Mucosa of gallbladder (tissue), 1 donor: ENCODE measurements at places on chromosomes 2 and 18. TPM values are rescaled to one million over a fixed set of nuclear protein-coding genes. Genes with fewer than 3 reads are reported as not detected.
A peak's percentile ranks its signal among the peaks of the same experiment; 100 is the strongest.

- DNase-seq: no peak
Measured at GRCh38 chr2:237701859-237702390, 74.5 kb downstream of the LRRFIP1 start.

- no peak for DNase-seq
Measured at GRCh38 chr2:151287513-151288250, 1.8 kb downstream of the NMI start.

GRCh38 chr2:144270951-144271350 is 249.0 kb downstream of the ZEB2 start:
- no peak for DNase-seq

DNA sequence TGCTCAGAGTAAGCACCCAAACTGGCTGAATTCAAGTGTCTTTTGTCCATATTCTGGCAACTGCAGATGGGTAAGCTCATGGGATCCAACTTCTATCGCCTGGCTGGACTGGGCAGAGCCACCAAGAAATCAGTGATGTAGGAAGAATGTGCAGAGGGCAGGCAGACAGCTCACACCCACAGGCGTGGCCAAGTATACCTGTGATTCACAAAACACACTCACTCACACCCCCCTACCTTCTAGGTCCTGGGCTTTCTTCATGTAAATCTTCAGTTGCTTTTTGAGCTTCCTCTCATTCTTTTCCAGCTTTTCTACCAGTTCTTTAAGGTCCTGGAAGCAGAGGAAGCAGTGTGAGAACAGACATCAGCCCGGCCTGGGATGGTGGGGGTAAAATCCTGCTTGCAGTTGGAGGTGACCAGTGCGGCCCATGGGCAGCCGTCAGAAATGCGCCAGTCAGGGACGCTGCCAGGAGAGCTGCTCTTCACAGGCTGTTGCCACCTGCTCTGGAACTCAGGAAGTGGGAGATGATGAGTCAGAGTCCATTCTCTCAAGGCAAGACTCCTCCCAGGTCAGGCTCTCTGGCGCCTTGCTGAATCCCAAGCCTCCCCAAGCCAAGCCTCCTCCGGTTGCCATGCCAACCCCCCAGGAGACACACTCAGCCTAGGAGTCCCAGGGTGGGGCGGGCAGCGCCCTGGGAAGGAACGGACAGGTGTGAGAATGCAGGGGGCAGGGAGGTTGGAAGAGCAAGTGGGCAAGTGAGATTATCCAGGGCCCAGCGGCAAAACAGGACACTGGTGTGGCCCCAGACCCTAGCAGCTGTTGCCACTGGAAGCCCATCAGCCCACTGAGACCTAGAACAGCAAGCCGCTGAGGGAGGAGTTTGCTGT is 36.2 kb upstream of the ACAA2 start:
- peak; percentile 92 for DNase-seq

GRCh38 chr2:198143156-198143555 is 338.8 kb downstream of the PLCL1 start:
- DNase-seq: no peak

DNA sequence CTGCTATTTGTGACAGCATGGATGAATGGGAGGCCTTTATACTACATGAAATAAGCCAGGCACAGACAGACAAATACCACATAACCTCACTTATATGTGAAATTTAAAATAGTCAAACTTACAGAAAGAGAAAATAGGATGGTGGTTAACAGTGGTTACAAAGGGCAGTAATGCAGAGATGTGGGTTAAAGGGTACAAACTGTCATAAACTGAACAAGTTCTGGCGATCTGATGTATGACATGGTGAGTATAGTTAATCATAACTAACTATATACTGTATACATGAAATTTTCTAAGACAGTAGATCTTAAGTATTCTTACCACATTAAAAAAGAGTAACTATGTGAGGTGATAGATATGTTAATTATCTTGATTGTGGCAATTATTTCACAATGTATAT is 558.1 kb upstream of the ZNF804A start:
- no peak for DNase-seq

DNA sequence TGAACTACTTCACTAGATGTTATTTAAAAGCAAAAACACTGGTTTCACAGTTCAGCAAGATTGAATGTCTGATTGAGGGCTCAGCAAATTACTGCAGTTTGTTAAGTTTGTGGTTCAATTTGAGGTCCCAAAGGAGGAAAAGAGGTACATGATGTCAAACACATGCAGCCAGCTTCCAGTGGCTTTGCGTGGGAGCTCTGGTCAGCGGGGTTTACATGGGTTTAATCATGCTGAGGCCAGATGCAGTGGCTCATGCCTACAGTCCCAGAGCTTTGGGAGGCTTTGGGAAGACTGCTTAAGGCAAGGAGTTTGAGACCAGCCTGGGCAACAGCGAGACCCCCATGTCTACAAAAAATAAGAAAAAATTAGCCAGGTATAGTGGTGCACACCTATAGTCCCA is 111.5 kb downstream of the MAPK4 start:
- no peak for DNase-seq

DNA sequence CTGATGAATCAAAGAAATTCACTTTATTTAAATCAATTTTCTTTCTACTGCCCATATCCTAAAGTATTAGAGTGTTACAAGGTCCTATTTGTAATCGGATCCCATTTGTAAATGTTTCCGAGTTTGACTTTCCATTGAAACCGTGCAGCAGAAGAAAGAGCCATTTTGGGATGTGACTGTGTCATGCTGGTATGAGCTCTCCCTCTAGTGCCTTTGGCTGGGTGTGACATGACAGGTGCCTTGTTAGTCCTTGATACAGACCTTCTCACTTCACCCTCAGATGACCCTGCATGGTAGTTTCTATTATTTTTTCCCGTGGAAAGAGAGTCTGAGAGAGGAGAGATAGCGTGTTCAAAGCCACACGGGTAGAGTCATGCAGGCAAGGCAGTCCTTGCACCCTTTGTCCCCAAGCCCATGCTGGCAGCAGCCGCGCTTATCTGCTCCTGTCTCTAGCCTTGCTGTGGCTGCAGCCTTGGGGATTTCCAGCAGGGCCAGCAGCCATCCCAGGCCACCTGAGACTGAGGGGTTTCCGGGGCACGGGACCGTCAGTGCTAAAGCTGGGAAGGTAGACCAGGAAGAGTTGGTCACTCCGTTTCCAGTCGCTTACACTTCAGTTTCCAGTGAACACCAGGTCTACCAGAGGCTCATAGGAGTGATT is 21.4 kb downstream of the CHMP1B start:
- no peak for DNase-seq

GRCh38 chr2:217440000-217440399 is 562.8 kb downstream of the TNS1 start:
- no peak for DNase-seq

DNA sequence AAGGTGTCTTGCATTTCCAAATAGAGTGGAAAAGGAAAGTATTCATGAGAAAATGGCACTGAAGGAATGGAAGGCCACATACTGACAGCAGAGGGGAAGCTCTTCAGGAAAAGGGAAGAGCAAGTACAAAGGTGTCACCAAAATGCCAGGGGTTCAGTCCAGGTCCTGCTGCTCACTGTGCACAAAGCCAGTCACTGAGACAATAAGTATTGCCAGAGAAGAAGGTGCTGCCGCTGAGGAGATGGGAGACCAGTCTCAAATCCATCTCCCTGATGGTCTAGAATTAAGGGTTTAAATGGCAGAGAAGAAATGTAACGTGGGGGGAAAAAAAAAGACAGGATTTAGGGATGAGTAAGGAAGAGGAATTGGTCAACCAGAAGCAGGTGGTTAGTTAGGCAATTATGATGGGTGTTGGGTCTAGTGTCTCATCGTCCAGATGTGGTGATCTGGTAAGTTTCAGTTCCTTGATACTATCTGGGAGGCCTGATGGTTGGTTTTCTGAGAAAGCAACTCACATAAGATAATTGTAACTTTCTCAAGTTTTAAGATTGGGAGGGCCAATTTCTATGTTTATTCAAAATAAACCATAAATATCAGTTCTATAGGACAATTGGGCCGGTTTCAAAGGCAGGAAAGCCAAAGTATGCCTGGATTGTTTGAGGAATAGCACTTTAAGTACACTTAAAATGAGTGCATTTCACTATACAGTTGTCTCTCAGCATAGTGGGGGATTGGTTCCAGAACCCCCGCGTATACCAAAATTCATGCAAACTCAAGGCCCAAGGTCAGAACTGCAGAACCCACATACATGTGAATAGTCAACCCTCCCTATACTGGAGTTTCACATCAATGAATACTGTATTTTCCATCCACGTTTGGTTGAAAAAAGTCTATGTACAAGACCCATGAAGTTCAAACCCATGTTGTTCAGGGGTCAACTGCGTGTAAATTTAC is 109.1 kb upstream of the DNAJC10 start:
- DNase-seq: no peak

DNA sequence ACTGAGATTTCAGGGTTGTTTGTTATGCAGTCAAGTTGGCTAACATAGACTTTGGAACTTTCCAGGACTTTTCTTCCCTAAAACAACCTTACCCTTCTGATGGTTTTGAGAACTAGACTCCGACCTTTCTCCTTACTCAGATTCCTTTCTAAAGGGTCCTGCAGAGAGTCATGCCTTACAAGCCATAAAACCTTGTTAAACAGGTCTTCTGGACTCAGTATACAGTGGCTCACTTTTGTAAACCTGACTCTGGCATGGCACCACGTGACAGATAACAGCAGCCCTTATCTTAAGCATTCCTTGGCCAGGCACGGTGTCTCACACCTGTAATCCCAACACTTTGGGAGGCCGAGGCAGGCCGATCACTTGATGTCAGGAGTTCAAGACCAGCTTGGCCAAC is 253.2 kb upstream of the RAB6C start:
- DNase-seq: no peak

GRCh38 chr2:165408186-165408585 is 61.3 kb upstream of the CSRNP3 start:
- DNase-seq: no peak

GRCh38 chr18:3380384-3380961 is 69.5 kb upstream of the TGIF1 start:
- no peak for DNase-seq

- DNase-seq: no peak
Measured at GRCh38 chr2:133602538-133602937, 34.3 kb upstream of the NCKAP5 start.

GRCh38 chr2:236180831-236181453 is 12.8 kb upstream of the GBX2 start:
- peak; percentile 37 for DNase-seq

DNA sequence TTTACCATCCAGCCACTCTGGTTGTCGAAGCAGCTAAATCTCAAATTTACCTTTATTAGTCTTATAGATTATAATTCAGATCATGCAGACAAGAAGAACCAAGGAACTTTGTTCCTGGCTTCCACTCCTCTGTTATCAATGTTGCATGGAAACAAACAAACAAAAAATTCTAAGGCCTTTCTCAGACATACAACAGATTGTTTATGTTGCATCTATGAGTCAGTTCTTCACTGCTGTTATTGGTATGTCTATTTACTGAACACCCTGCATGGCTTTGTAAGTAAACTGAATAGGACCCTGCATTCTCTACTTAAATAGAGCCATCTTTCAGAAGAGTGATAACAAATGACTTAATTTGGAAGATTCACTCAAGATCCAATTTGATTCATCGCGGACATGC is 1.6 kb upstream of the ANKRD44 start:
- DNase-seq: no peak

DNA sequence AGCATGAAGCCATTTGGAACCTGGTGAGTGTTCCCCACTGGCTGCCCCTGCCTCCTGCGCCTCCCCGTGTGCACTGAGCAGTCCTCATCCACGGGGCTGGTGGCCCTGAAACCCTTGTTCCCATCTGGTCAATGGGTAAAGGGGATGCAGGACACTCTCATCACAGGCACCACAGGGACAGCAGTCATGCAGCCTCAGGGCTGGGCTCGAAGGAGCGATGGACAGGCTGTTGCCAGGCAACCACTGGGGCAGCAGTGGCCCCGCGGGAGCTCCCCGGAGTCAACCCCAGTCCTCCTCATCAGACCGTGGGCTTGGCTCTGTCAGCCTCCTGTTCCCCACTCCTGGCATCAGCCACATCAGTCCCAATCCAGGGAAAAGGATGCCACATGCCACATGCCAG is 509.5 kb downstream of the EIPR1 start:
- no peak for DNase-seq

DNA sequence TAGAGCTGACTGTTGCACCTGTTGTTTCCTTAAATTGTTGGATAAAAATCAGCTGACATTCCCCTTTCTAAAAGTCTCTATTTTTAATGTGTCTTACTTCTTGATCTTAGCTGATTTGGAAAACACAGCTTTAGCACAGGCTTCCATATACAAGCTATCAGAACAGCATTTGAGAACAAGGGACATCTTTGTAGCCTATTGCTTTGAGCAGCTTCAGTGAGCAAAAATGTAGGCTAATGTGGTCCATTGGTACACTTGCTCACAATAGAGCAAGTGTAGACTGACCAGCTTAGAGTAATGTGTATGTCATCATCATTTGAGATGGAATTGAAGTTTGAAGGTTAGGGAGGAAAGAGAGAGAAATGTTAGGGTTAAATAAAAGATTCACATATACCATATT is 7.0 kb downstream of the INPP1 start:
- DNase-seq: no peak

- DNase-seq: no peak
Measured at GRCh38 chr2:147374423-147374811, 470.4 kb upstream of the ACVR2A start.

DNA sequence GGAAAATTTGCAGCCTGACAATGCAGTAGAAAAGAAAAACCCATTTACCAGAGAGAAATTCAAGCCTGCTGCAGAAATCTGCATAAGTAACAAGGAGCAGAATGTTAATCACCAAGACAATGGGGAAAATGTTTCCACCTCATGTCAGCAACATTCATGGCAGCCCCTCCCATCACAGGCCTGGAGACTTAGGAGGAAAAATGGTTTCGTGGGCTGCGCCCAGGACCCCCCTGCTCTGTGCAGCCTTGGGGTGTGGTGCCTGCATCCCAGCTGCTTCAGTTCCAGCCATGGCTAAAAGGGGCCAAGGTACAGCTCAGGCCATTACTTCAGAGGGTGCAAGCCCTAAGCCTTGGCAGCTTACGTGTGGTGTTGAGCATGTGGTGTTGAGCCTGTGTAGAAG is 53.4 kb downstream of the RPE start:
- no peak for DNase-seq

GRCh38 chr2:98512699-98513098 is 68.0 kb downstream of the INPP4A start:
- no peak for DNase-seq

- DNase-seq: no peak
Measured at GRCh38 chr18:12154361-12154760, 60.7 kb downstream of the ANKRD62 start.

- no peak for DNase-seq
Measured at GRCh38 chr2:24329700-24330099, 30.6 kb downstream of the ITSN2 start.

- no peak for DNase-seq
Measured at GRCh38 chr2:84492571-84492970, 23.7 kb upstream of the DNAH6 start.

Gene ANO7
- 2.7 TPM for total RNA-seq

Gene ANTXR1
- total RNA-seq: 142 TPM

Gene RRM2
- 5.4 TPM for total RNA-seq

Gene LYPD6B
- 98.5 TPM for total RNA-seq

Gene IAH1
- 50.2 TPM for total RNA-seq

Gene GKN1
- not detected for total RNA-seq

Gene CCBE1
- 0.75 TPM for total RNA-seq

Gene TTN
- total RNA-seq: 92.5 TPM

Gene SCN3A
- total RNA-seq: 0.43 TPM

Gene CCDC141
- total RNA-seq: 90.3 TPM

Gene TEX44
- not detected for total RNA-seq

Gene LRRFIP1
- 104 TPM for total RNA-seq

Gene EGR4
- total RNA-seq: not detected

Gene UGT1A7
- 2.2 TPM for total RNA-seq

Gene RAPGEF4
- 6.4 TPM for total RNA-seq

Gene FZD7
- total RNA-seq: 10.4 TPM
